ENCODE measurements at places on chromosomes 3 and 15. TPM values are rescaled to one million over a fixed set of nuclear protein-coding genes. Genes with fewer than 3 reads are reported as not detected.

IL17RE gene
- total RNA-seq: 1.2 TPM

GRCh38 chr3:66495668-66496045 lies 5.2 kb downstream of the LRIG1 start:
- H3K27ac ChIP-seq: no peak overlapping the region
- peaks cover 64% of the 10 kb centered on the region for H3K27me3 ChIP-seq
- peaks cover 6% of the 10 kb centered on the region for H3K36me3 ChIP-seq
- no peak overlapping the region for H3K4me3 ChIP-seq

PROS1 gene
- total RNA-seq: 0.43 TPM

- DNase-seq: no peak
- H3K4me3 ChIP-seq: no peak overlapping the region
- no peaks in the 10 kb centered on the region for H3K4me1 ChIP-seq
- no peaks in the 10 kb centered on the region for H3K27me3 ChIP-seq
- no peak overlapping the region for H3K27ac ChIP-seq
These were observed 336.2 kb upstream of the IL12A start for GRCh38 chr3:159652452-159652851.

DNA sequence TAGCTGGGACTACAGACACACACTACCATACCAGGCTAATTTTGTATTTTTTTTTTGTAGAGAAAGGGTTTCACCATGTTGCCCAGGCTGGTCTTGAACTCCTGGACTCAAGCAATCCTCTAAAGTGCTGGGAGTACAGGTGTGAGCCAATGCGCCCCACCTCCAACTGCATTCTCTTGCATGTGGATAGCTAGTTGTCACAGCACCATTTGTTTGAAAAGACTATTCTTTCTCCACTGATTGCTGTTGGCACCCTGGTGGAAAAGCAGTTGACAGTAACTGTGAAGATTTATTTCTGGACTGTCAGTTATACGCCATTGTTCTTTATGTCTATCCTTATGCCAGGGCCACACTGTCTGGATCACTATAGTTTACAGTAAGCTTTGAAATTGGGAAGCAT lies 303.9 kb downstream of the ADAMTS17 start:
- no peak overlapping the region for H3K4me3 ChIP-seq
- DNase-seq: no peak
- no peaks in the 10 kb centered on the region for H3K36me3 ChIP-seq

KBTBD13 gene
- total RNA-seq: not detected

- no peaks in the 10 kb centered on the region for H3K27me3 ChIP-seq
- no peak overlapping the region for H3K27ac ChIP-seq
- no peaks in the 10 kb centered on the region for H3K4me1 ChIP-seq
- no peaks in the 10 kb centered on the region for H3K36me3 ChIP-seq
- no peak overlapping the region for H3K4me3 ChIP-seq
These were observed 334.6 kb downstream of the GABRB3 start for GRCh38 chr15:26438316-26438715.

TJP1 gene
- total RNA-seq: not detected

GRCh38 chr3:183455089-183455488 lies 26.7 kb upstream of the MCF2L2 start:
- H3K36me3 ChIP-seq: peaks cover 2% of the 10 kb centered on the region
- H3K4me1 ChIP-seq: peaks cover under 1% of the 10 kb centered on the region
- H3K27ac ChIP-seq: no peak overlapping the region
- no peak overlapping the region for H3K4me3 ChIP-seq
- no peaks in the 10 kb centered on the region for H3K27me3 ChIP-seq

GRCh38 chr3:122324871-122325323 lies at the start of gene CSTA:
TSS of gene CSTA (plus strand) at chr3:122325248. CDS start at chr3:122325293, 45 bp downstream.
- H3K4me1 ChIP-seq: peaks cover 22% of the 10 kb centered on the region
- peaks cover 8% of the 10 kb centered on the region for H3K27me3 ChIP-seq
- no peak for DNase-seq
- H3K4me3 ChIP-seq: no peak within 1 kb of the TSS

DNA sequence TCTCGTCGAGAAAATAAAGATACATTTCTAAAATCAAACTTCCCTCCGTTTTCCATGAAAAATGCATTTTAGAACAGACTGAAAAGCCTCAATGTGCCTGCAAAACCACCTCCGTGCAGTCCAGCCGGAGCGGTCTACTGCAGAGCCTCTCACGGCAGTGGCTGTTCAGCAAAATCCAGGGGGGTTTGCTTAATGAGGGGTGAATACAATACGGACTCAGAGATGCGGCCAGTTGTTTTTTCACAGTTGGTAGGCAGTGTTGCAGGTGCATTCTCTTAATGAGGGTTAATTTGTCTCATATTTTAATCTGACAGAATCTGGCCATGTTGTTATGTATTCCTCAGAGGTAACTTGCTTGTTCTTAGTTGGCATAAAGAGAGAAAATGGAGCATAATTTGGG lies 223.0 kb downstream of the EBLN2 start:
- H3K27me3 ChIP-seq: no peaks in the 10 kb centered on the region
- no peak for DNase-seq
- H3K36me3 ChIP-seq: no peaks in the 10 kb centered on the region
- no peak overlapping the region for H3K27ac ChIP-seq
- H3K4me3 ChIP-seq: no peak overlapping the region

DNA sequence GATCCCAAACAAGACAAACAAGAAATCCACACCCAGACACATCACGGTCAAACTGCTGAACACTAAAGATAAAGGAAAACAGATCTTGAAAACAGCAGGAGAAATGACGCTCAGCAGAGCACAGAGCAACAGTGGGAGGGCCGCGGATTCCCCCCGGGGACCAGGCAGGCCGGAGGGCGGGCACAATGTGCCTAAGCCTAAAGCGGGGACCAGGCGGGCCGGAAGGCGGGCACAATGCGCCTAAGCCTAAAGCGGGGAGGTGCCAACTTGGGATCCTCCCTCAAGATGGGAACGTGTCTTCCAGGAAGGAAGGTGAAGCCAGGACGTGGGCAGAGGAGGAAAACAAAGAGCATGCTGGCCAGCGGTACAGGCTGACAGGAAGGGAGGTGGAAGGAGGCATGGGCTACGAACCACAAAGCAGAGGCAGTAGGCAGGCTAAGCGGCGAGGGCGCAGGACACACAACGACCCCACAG lies 31.1 kb downstream of the CYFIP1 start:
- H3K4me3 ChIP-seq: peak overlapping the region; percentile 6
- no peaks in the 10 kb centered on the region for H3K27me3 ChIP-seq
- no peak overlapping the region for H3K27ac ChIP-seq
- peaks cover 9% of the 10 kb centered on the region for H3K4me1 ChIP-seq

DNA sequence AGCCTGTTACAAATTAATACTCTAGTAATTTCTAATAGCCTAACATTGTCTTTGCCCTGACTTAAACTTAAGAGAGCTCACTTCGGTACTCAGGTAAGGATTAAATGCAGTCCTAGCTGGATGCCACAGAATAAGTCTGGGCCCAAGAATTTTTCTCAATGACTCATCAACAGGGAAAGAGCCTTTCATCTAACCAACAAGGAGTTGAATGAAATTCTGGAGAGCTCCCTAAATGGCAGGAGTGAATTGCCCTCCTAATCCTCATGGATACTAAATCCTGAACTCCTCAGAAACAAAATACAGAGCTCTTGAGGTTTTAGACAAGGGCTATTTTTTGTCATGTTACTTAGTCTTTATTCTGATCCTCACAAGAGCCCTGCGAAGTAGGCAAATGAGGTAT lies 159.5 kb downstream of the PLCH1 start:
- peaks cover 3% of the 10 kb centered on the region for H3K4me1 ChIP-seq
- H3K36me3 ChIP-seq: no peaks in the 10 kb centered on the region
- H3K4me3 ChIP-seq: no peak overlapping the region

DNA sequence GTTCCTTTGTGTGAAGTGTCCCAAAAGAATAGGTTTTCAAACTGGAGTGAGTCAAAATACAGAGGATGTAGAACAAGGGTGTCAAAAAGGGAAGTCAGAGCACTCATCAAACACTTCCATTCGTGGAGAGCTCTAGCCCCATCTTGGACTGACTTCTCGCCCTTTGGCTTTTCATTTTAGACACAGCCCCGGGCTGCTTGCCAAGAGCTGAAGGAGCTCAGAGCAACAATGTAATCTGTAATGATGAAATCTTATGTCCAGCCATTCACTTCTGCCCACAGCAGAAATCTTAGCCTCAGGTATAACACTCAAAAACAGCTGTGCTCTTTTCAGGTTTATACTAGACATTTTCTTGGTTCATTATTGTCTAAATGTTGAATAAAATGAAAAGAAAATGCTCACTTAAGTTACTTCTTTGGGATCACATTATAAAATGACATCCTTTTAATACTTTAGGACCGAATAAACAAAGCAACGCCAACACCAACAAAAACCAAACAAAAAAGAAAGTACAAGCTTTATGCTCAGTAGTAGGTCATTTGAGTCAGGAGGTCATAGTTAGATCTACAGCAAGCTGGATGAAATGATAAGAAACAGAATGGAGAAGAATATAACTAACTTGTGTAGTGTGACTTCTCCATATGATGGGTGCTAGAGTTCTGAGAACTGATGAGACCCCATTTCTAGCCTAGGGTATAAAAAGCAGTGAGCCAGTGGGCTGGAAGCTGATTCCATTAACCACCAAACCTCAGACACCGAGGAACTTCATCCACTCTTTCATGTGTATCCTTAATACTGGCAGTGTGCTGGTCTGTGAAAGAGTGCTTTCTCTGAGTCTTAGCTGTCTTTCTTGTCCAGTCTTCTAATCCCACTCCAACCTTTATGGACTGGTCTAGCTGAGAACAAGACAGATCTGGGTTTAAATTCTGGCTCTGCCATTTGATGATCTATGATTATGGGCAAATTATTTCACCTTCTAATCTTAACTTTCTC lies 131.8 kb upstream of the SLC7A14 start:
- peaks cover 38% of the 10 kb centered on the region for H3K27me3 ChIP-seq
- DNase-seq: no peak
- H3K4me1 ChIP-seq: no peaks in the 10 kb centered on the region
- H3K27ac ChIP-seq: no peak overlapping the region
- no peaks in the 10 kb centered on the region for H3K36me3 ChIP-seq

GPR160 gene
- total RNA-seq: 9.6 TPM

DNA sequence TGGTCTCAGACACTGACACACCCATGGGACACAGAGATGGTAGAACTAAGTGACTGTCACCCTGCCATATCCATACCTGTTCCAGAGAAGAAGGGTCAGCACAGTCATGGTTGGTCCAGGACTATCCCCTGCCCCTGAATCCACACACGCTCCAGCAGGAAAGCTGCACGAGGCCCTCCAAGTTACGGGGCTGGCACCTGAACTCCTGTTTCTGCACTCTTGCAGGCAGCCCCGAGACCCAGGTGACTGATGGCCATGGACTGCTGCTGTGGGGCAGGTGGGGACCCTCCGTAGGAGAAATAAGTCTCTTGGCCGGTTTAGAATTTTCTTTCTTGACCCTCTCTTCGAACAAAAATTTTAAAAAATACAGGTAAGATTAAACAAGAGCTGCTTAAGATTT lies 30.6 kb downstream of the CHDH start:
- no peaks in the 10 kb centered on the region for H3K36me3 ChIP-seq
- peaks cover 2% of the 10 kb centered on the region for H3K4me1 ChIP-seq
- H3K27me3 ChIP-seq: peaks cover 6% of the 10 kb centered on the region
- no peak overlapping the region for H3K27ac ChIP-seq
- no peak for DNase-seq
- no peak overlapping the region for H3K4me3 ChIP-seq

- no peak for DNase-seq
- H3K27ac ChIP-seq: peak overlapping the region; percentile 63
- peaks cover 4% of the 10 kb centered on the region for H3K27me3 ChIP-seq
These were observed 74.9 kb upstream of the ZBED2 start for GRCh38 chr3:111669926-111670630.

DNA sequence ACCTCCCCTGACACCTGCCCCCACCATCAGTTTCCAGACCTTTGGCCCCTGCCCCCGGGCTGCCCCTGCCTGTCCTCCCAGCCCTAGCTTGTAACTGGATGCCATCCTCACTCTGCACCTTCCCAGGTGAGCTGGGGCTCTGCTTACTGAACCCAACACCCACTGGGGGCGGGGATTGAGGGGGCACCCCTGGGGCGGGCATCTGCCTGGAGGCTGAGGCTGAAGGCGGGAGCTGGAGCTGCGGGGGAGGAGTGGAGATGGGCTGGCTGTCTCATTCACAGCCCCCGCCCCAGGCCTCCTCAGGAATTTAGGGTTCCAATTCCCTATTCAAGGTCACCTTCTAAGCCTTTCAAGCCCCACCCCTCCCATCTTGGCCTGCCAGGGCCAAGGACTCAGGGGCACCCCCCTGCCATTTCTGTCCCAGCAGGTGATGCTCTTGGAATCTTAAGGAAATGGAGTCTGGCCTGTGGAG lies 17.7 kb downstream of the PIF1 start:
- no peak for DNase-seq
- no peak overlapping the region for H3K27ac ChIP-seq
- no peaks in the 10 kb centered on the region for H3K27me3 ChIP-seq
- H3K4me1 ChIP-seq: peaks cover 3% of the 10 kb centered on the region
- no peaks in the 10 kb centered on the region for H3K36me3 ChIP-seq

- H3K4me1 ChIP-seq: peaks cover 43% of the 10 kb centered on the region
- H3K4me3 ChIP-seq: no peak overlapping the region
- H3K27me3 ChIP-seq: no peaks in the 10 kb centered on the region
- H3K27ac ChIP-seq: no peak overlapping the region
- DNase-seq: no peak
These were observed 64.3 kb downstream of the KLF13 start for GRCh38 chr15:31390777-31391486.

DNA sequence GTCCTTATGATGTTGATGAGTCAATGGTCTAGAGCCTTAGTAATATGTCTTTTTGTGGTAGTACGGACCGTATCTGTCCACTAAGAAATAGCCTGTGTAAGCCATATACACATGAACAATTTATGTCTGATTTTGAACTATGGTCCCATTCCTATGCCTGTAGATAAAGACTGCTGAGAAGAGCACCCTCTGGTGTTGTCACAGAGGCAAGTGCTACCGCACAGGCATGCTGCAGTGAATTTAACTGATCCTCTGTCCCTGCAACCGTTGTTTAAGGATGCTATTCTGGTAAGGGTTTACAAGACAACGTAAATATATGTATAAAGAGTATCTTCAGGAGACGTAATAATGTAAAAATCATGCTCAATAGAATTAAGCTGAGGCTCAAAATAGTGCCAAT lies 170.7 kb downstream of the UBE3A start:
- no peak overlapping the region for H3K27ac ChIP-seq
- DNase-seq: no peak
- no peaks in the 10 kb centered on the region for H3K36me3 ChIP-seq
